ENCODE measurements at places on chromosomes 6 and 20. TPM values are rescaled to one million over a fixed set of nuclear protein-coding genes. Genes with fewer than 3 reads are reported as not detected.

- no peak for DNase-seq
Measured at GRCh38 chr6:23213193-23213592, 643.8 kb downstream of the HDGFL1 start.

NRSN1 gene
- total RNA-seq: not detected

DNA sequence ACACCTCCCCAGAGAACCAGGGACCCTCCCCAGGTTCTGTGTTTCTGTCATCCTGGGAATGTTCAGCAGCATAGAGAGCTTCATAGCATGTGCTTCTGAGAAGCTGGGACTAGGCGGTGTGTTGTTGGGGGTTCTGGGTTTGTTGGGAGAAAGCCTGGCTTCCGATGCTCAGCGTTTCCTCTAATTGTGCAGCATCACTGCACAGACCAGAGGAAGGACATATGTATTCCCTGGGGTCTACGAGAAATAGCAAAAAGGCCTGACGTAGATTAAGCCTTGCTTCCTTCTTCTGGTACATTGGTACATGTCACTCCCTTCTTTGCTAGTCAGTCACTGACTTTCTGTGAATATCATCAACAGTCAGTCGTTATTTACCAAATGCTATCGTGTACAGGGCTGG, 96.9 kb upstream of the SGK1 start:
- no peak for DNase-seq

- DNase-seq: no peak
Measured at GRCh38 chr6:160226118-160226591, 32.5 kb downstream of the SLC22A2 start.

RRAGD gene
- 28.7 TPM for total RNA-seq
